ENCODE measurements at places on chromosomes 1 and 21.

GRCh38 chr1:173149887-173150286, 57.2 kb downstream of the TNFSF4 start:
- DNase-seq, result no peak

DNA sequence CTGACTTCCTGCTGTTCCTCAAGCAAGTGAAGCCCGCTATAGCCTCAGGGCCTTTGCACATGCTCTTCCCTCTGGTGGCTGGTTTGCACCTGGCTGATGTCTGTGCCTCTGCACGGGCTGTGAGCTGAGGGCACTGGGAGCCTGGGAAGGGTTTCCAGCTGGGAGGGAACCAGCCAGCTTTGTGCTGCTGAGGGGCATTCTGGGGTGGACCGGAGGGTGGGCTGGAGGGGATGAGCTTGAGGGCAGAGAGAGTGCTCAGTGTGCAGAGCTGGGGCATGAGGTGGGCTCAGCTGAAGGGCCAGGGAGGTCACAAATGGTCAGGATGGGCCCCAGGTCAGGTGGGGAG, 305.7 kb downstream of the MATN1 start:
- DNase-seq, result no peak

DNA sequence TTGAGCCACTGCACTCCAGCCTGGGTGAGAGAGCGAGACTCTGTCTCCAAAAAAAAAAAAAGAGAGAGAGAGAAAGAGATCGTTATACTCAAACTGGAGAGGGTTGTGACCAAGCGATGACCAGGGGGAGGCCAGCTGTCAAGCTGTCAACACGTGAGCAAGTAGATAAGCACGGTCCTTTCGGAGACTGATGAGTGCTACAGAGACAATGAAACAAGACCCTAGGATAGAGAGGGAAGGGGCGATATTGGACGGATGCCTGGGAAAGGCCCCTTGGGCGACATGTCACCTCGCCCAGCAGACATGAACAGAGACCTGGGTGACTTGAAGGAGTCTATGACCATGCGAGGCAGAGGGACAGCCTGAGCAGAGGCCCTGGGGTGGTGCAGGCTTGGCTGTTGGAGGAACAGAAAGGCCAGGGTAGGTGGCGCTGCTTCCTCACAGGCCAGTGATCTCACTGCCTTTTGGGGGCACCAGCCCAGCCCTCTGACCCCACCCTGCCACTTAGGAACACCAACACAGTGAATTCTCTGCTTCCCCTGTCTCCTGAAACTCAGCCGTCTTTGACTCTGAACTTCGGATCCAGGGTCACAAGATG, 100.8 kb upstream of the IFFO2 start:
- DNase-seq, result no peak

GRCh38 chr1:166889776-166890175, 13.7 kb upstream of the TADA1 start:
- no peak for DNase-seq

GRCh38 chr1:176801514-176802020, 338.6 kb downstream of the PAPPA2 start:
- DNase-seq, result no peak

DNA sequence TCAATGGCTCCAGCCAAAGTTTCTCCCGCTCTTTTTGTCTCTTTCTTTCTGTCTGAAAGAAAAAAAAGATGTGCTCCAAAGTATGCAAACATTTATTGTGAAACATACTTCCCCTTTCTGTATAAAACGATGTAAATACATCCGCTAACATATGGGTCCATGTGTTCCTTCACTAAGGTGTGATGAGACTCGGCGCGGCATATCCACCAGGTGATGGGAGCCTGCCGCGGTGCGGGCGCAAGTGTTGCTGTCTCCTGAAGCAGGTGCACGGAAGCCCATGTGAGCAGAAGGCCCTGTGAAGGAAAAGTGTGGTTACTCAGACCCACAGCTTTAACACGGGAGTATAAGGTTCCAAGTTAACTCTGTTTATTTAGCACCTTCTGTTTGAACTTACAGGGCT, 466.6 kb upstream of the C1orf87 start:
- no peak for DNase-seq

GRCh38 chr1:226064816-226065248, 2.3 kb downstream of the H3-3A start:
- peak; percentile 61 for DNase-seq

GRCh38 chr1:232430467-232430866, 199.5 kb downstream of the SIPA1L2 start:
- DNase-seq, result no peak

DNA sequence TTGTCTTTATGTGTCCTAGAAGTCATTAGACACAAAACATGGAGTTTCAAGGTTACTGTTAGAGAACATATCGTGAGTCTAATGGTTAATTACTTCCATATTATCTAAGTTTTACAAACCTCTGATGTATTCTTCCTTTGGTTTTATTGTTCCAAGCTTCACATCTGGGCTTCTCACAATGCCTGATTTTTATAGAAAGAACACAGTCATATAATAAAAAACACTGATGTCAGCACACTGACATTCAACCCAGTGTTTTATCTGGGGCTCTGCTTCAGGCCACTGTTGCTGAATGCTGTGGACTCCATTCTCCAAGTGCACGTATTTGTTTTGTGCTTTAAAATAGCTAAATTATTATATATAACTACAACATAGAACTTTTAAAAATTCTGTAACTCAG, 232.9 kb downstream of the SMYD3 start:
- DNase-seq, result no peak

DNA sequence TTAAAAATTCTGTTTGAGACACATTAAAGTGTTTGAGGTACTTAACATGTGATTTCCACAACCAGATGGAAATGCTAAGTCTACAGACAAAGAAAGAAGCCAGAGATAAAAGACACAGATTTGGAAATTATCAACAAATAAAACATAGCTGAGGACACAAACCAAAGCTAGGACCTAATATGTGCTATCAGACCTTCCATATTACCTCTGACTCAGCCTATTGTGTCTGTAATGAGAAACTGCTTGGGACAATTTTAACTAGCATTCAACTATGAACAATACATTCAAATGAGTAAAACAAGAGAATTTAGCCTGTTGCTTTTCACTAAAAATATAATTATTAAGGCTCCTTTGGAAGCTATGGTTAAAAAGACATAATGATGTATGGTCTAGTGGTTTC, 54.6 kb downstream of the WNT2B start:
- DNase-seq, result no peak

DNA sequence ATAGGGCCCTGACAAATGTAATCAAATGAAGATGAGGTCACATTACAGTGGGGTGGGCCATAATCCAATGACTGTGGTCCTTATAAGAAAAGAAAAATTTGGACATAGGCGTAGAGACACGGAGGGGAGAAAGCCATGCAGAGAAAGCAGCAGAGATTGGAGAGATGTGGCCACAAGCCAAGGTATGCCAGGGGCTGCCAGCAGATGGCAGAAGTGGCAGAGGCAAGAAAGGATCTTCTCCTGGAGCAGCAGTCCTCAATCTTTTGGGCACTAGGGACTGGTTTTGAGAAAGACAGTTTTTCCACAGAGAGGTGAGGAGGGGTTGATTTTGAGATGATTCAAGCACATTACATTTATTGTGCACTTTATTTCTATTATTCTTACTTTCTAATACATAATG, 355.1 kb downstream of the NPHP4 start:
- DNase-seq, result peak; percentile 9

- no peak for DNase-seq
Observed at GRCh38 chr1:76239470-76239918, 164.9 kb downstream of the ST6GALNAC3 start.

DNA sequence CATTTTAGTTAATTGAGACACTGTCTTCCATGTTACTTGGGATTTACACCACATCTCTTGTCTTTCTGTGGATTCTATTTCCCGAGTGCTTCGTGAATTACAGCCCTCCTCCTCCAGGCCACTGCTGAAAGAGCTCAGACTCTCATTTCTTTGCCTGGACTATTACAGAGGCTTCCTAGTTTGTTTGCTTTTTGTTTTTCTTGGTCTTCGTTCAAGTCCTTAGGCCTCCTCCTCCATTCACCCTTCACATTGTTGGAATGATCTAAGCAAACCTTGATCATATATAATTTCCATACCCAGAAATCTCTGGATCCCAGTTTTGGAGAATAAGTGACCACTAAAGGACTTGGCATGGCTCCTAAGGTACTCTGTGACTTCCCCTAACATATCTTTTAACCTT, 94.1 kb downstream of the CNIH3 start:
- no peak for DNase-seq

DNA sequence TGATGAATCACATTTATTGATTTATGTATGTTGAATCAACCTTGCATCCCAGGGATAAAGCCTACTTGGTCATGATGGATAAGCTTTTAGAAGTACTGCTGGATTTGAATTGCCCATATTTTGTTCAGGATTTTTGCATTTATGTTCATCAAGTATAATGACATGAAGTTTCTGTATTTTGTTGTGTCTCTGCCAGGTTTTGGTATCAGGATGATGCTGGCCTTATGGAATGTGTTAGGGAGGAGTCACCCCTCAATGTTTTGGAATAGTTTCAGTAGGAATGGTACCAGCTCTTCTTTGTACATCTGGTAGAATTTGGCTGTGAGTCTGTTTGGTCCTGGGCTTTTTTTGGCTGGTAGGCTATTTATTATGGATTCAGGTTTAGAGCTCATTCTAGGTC, 1643.1 kb upstream of the B3GALT2 start:
- DNase-seq, result no peak

DNA sequence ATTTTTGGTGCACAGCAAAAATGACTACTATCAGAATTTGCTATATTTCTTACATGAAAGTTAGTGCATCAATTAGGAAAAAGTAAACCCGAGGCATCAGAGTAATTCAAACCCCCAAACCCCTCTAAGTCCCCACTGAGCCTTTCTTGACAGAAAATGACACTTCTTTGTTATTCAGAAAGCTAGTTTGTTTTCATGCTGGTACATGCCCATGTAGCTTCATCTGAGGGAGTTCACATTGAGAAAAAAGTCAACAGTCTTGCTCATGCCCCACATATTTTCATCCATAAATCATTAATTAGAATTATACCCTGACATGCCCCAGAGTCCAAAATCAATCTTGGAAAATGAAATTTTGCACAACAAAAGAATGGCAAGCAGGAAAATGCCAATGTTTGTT, 39.9 kb upstream of the PDC start:
- DNase-seq, result no peak

- DNase-seq, result no peak
Observed at GRCh38 chr1:68481041-68481440, 15.8 kb downstream of the DEPDC1 start.

GRCh38 chr1:210506689-210507088, 178.0 kb downstream of the HHAT start:
- no peak for DNase-seq

- no peak for DNase-seq
Observed at GRCh38 chr1:66160719-66161118, 368.0 kb downstream of the PDE4B start.

- DNase-seq, result no peak
Observed at GRCh38 chr1:222974496-222974895, 159.7 kb downstream of the DISP1 start.

DNA sequence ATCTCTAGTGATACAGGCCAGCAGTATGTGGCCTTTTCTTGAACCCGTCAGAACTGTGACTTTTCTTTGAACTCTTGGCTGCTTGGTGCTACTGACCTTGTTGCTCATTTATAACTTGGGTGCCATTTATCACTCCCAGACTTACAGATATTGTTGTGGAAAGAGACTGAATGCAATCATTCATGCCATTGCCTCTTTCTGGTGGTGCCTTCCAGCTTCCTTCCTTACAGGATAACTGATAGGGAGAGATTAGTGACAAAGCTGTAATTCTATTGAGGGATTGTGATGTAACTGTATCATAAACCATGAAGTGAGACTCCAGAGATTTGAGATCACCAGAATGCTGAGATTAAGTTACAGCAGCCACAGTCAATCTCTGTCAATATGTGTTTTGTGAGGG, 256.5 kb downstream of the USP25 start:
- DNase-seq, result no peak

DNA sequence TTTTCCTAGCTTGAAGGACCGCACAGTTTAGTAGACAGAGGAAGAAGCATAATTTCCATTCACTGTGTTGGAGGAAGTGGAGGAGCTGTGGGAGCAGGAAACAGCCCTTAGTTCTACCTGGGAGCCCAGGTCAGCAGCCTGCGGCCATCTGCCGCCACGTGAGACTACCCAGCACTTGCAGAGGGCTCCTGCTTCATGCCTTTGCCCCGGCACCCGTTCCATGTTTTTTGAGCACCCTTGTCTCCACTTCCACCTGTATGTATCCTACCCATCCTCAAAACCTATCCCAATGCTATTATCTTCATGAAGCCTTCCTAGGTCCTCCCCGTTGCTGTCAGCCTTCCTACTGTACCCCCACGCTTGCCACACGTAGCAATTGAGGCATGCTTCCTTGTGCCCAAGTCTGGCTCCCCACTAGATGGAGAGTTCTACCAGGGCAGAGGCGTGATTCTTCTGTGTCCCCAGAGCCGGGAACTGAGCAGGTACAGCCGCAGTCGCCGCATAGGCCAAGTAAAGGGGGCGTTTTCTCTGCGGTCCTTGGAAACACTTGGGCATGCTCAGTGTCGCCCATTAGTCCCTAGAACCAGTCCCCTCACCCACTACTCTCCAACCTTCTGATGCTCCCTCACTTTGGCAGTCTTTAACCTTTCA, 1.9 kb downstream of the SLC6A9 start:
- DNase-seq, result no peak

DNA sequence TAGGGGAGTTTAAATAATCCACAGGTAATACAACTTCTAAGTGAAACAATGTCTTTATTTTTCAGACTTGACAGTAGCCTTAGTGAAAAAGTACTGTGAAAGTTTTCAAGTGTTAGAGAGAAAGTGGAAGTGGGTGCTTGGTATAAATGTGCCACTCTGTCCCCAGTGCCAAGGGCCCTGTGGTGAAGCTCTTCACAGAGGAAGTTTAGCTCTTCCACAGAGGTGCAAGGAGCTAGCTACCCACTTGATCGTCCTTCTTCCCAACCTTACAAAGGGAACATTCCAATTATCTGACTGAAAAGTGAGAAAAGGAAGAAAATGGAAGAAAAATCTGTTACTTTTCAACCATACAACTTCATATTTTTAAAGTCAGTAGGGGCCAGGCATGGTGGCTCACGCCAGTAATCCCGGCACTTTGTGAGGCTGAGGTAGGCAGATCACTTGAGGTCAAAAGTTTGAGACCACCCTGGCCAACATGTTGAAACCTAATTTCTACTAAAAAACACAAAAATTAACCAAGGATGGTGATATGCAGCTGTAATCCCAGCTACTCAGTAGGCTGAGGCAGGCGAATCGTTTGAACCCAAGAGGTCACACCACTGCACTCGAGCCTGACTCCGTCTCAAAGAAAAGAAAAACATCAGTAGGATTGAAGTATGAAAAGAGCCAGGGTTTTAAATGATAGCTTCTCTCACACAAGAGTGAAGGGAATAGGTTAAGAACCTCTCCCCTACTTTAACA, 41.0 kb upstream of the PTPRC start:
- no peak for DNase-seq

DNA sequence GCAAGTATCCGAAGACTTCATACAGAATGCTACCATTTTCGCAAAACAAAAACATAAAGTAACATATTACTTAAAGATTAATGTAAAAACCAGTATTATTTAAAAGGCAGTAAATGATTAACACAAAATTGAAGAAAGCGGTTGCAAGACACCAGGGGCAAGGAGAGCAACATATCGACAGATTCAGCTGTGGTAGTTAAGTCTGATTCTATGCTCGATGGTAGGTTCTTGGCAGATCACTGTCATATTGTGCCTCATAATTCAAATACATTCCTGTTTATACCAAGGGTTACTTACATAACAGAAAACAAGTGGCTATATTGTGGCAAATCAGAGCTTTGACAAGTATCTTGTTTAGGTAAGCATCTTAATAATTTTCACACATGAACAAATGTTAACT, 37.7 kb downstream of the NRIP1 start:
- no peak for DNase-seq

GRCh38 chr1:112296908-112297307, 99.1 kb upstream of the CTTNBP2NL start:
- no peak for DNase-seq

All from activated CD4-positive, alpha-beta T cell treated with anti-CD3 and anti-CD28 coated beads for 4 hours (primary cell).